ENCODE measurements at places on chromosomes 11 and 22.

- peak; percentile 62 for DNase-seq
These were observed 1.1 kb upstream of the CHRM4 start for GRCh38 chr11:46392421-46393230.

DNA sequence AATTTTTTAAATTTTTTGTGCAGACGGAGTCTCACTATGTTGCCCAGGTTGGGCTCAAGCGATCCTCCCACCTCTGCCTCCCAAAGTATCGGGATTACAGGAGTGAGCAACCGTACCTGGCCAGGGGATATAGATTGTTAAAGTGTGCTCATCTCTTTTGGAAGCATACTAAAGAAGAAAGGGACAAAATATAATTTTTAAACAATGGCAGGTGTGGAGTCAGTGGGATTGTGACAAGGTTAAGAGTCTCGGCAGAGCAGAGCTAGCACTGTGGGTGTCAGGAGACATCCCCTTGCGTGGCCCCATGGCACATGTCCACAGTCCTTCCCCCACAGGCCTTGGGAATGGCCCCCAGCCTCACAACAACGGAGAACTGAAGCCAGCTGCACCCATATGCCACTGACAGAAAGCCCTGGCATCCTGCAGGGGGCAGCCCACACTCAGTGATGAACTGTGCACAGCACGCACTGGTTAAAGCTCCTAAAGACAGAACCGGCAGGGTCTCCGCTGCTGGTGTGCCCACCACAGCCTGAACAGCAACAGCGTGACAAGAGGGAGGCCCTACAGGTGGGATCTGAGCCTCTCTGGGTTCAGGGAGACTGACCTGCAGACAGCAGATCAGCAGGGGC, 29.9 kb downstream of the SERPIND1 start:
- DNase-seq = no peak

- no peak for DNase-seq
These were observed 1237.9 kb downstream of the FAM181B start for GRCh38 chr11:81495699-81496292.

DNA sequence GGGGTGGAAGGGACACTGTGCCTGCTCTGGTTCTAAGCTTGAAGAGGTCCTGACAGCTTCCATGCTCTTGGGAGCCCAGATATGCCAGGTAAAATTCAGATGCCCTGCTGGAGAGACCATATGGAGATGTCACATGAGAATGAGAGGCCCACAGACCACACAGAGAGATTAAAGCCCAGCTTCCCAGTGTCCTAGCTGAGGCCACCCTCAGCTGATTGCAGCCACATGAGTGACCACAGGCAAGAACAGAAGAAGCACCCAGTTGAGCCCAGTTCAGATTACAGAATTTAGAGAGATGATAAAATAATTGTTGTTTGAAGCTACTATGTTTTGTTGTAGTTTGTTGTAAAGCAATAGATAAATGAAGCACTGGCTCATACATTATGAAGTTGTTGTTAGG, 14.4 kb upstream of the PVALB start:
- DNase-seq = no peak

GRCh38 chr11:15920856-15921629, 435.3 kb downstream of the SOX6 start:
- no peak for DNase-seq

GRCh38 chr11:123374622-123374968, 55.5 kb upstream of the GRAMD1B start:
- no peak for DNase-seq

- DNase-seq = no peak
These were observed 12.1 kb downstream of the SERGEF start for GRCh38 chr11:18000760-18001159.

GRCh38 chr22:43514476-43515157, 102.8 kb downstream of the MPPED1 start:
- DNase-seq = no peak

- no peak for DNase-seq
These were observed 39.8 kb downstream of the IL18BP start for GRCh38 chr11:72038491-72038890.

DNA sequence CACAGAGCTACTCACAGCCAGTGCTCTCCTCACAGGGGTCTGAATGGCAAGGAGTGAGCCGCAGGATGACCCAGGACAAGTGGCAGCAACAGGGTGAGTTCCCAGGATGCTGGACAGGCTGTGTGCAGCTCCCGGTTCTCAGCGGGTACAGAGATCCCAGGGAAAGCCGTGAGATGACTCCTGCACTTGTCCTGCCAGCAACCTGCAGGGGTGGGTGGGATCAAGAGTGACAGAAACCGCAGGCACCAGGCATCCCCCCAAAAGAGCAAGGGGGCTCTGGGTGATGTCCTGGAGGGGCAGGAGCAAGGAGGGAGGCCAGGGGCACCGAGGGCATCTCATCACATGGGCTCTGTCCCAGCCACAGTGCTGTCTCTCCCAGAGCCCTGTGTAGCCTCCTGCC, 15.9 kb upstream of the PRODH start:
- no peak for DNase-seq

DNA sequence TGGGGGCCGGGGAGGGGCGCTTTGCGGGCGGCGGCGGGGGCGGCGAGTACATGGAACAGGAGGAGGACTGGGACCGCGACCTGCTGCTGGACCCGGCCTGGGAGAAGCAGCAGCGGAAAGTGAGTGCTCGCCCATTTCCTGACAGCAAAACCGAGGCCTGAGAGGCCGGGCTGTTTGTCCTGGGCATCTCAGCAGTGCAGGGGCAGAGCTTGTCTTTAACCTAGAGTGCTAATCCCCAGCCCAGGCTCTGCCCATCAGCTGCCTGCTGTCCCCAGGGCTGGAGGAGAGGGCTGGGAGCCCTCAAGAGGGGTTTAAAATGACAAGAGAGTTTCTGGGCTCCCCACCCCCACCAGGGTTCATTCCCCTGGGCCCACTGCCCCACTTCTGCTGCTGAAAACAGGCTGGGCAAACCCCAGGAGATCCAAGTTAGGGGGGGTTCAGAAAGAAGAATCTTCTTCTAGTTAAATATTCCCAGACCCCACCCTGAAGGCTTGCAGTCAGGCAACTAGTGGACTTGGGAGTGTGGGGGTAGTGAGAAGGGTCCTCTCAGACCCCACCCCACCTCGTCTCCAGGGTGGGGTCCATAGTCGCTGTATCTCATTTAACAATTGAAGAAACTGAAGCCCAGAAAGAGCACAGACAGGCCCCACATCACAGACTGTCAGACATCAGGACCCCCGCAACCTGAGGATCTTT, 411 bp downstream of the ACTN3 start:
- no peak for DNase-seq
